ENCODE measurements at places on chromosomes 6 and 20.

DNA sequence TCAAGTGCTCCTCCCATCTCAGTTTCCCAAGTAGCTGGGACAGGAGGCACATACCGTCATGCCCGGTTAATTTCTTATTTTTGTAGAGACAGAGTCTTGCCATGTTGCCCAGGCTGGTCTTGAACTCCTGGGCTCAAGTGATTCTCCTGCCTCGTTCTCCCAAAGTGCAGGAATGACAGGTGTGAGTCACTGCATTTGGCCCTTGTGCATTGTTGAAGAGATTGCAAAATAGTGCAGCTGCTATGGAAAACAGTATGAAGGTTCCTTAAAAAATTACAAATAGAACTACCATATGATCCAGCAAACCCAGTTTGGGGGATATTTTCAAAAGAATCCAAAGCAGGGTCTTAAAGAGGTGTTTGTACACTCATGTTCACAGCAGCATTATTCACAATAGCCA is 69.1 kb downstream of the GJA10 start:
- DNase-seq, result no peak

DNA sequence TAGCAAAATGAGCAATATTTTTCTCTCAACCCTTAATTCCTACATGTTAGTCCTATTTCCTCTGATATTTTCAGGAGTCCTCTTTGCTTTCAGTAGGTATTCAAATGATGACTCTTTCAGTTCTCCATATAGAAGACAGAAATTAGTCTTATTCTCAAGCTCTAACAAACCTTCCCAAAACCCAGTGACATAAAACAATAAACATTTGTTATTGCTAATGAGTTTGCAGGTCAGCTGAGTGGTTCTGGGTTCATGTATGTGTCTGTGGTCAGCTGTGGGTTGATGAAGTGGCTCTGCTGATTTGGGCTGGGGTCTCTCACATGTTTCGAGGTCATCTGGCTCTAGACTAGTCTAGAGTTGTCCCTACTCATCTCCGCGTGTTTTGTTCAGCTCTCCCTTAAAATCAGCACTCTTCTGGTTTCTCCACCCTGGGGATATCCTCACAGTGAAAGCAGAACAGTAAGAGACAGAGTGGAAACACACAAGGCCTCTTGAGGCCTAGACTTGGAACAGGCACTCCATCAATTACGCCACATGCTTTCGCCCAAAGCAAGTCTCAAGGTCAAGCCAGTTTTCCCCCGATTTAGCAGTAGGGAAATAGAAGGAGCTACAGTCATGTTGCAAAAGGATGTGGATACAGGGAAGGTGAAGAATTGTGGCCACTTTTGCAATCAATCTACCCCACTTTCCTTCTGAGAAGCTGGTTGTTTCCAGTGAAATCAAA is 273.0 kb downstream of the PLCB1 start:
- DNase-seq, result no peak

GRCh38 chr6:18219591-18219990 is 44.7 kb downstream of the DEK start:
- DNase-seq, result no peak

DNA sequence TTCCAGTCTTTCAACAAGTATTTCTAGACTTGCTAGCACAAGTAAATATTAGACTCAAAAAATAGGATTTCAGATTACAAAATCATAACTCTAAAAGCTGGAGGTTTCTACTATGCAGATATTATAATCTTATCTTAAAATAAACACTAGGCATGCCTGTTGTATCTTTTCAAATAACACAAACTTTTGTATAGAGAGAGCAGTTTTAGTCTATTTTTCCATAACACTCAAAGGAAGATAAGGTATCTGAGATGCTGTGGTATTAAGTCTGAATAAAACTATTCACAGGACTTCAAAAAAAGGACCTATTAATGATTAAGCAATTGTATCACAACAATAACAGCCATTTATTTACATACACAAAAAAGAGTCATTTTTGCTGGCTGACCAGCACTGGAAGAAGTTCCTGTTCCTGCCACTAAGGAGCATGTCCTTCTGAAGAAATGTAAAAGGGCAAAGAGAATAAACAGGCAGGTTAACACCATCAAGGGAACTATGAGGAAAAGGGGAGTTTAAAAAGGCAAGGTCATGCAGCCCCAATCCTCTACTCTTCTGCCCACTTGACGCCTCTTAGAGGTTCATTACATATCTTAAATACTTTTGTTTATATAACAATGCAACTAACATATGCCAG is 39.4 kb downstream of the REPS1 start:
- DNase-seq, result no peak

DNA sequence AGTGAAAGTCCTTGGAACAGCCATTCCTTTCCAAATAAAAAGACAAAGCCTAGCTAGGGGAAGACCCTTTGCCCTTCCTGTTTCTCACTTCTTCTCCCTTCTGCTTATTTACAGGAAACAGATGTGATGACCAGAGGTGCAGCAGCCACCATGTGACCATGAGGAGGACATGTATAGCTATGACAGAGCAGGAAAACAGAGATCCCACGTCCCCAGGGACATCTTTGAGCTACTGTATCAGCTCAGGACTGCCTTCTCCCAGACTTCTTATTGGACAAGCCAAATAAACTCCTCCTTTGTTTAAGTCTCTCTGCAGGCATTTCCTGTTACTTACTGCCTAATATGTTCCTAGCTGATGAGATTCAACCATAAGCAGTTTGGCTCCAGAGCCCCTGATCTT is 133.1 kb upstream of the MLN start:
- DNase-seq, result no peak

GRCh38 chr6:40563111-40563510 is 24.1 kb downstream of the LRFN2 start:
- no peak for DNase-seq

DNA sequence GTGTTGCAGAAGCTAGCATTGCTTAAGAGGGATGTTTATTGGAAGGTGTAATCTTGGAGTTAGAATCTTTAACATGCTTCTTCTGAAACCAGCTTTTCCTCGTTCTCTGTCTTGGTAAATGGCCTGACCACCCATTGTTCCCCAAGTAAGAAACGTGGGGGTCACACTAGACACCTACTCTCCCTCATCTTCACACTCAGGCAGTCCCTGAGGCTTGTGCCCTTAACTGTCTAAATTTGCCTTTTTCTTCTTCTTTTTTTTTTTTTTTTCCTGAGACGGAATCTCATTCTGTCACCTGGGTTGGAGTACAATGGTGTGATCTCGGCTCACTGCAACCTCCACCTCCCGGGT is 16.2 kb upstream of the ARFGEF2 start:
- DNase-seq, result no peak

- DNase-seq, result no peak
Measured at GRCh38 chr6:99148111-99148510, 200.4 kb upstream of the FBXL4 start.
